Esophagus squamous epithelium (tissue), 5 donors: ENCODE measurements at places on chromosomes 2 and 18. TPM values are rescaled to one million over a fixed set of nuclear protein-coding genes. Genes with fewer than 3 reads are reported as not detected.

CCDC74B gene
- 4.4 TPM for total RNA-seq

LYG2 gene
- not detected for total RNA-seq

UXS1 gene
- 40.4 TPM for total RNA-seq

SPAST gene
- total RNA-seq: 15.4 TPM

ATOH8 gene
- total RNA-seq: 3.2 TPM

RAB6C gene
- total RNA-seq: not detected

DNAH6 gene
- 0.13 TPM for total RNA-seq

ATP8B1 gene
- total RNA-seq: 33.4 TPM

GRB14 gene
- total RNA-seq: 1.2 TPM

DNA sequence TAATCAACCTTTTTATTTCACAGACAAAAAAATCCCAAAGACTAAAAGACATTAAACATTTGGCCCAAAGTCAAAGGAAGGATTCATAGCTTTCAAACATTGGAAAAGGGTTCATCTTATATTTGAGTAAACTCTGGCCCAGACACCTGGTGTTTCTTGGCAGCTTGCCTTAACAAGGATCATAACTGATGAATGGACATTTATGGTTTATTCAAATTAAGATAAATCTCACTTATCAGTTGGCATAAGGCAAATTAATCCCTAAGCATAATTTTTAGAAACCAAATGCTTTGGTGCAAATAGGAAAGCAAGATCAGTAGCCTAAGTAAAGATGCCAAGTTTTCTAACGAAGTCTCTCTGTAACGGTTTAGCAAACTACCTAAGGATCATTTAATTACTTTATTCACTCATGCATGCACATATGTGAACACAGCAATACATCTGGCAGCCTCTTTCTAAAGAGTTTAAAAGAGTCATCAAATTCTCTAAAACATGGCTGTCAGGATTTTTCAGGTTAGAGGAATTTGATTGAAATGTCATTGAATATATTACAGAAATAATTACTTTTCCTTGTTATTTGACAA, 323.4 kb upstream of the RBMS1 start:
- no peak for DNase-seq

DNA sequence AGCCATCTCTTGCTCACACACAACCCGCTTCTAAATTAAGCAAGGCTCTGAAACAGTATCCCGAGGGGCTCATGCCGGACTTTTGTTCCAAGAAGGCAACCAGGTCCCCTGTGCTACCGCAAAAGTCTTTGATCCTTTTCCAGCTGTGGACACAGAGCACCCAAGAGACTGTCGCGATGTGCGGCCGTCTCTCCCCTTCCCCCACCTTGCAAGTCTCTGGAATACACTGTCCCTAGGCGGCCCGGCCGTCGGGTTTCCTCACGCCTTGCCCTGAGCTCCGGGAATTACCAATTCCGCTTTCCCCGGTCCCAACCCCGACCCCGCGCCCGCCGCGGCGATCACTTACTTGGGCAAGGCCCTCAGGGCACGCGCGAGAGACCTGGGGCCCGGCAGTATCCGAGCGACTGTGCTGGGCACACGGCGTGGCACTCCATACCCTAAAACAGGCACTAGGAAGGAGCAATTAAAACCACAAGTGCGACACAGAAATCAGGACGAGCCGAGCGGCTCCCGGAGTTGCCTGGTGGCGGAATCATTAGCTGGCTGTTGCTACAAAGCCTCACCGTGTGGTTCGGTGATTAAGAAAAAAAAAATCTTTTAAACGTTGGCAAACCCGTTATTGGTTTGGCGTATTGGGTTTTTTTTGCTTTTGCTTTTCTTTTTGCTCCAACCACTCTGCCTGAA, 2.2 kb upstream of the DLX1 start:
- no peak for DNase-seq

DNA sequence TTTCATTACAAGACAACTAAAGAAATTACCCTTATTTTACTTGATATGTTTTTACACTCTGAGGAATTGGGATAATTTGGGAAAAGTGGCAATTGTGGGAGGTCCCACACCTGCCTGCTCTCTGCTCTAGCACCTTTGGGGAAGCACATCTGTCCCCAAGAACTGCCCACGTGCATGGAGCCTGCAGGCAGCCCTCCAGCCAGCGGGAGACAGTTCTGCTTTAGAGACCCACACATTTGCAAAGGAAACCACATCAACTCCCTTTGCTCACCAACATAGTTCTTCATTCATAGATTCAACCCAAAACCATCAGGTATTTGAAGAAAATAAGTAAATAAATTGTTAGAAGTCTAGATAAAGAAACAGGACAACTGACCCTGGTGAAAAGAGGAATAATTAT, 239.9 kb upstream of the ID2 start:
- DNase-seq: no peak

DNA sequence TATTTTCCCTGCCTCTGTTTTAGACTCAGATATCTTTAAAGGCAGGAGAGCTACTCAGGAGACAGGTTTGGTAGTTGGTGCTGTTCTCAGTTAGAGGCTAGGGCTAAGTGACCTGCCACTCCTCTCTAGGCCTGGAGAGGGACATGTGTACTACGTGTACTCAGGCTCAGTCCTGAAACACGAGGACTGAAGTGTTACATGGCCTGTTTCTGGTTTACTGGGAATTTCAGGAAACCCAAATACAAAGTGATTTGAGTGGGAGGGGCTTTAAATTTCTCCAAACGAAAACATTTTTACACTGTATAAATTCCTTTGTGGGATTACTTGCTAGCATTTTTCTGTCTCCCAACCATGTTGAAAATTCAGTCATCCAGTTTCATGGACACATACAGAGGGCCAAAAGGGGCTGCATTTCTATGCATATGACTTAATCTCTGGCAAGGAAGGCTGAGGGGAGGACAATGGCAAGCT, 343.3 kb downstream of the CYP26B1 start:
- no peak for DNase-seq

GRCh38 chr18:49178736-49179135, 228.0 kb upstream of the SMAD7 start:
- DNase-seq: no peak

DNA sequence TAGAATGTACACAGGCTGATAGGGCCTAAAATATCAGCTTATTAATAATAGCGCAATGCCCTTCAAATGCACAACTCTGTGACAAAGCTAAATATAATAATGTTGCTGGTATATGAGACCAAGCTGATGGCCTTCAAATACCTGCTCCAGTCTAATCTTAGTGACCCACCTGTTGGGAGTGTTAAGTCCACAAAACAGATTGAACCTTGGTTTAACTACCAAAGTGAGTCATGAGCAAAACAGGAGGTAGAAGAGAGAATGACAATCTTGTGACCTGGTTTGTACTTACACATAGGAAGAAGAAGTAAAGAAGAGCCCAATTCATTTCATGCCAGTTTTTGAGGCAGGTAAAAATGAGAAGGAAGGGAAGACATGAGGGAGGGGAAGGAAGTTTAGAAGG, 295.0 kb downstream of the NR4A2 start:
- DNase-seq: no peak

DNA sequence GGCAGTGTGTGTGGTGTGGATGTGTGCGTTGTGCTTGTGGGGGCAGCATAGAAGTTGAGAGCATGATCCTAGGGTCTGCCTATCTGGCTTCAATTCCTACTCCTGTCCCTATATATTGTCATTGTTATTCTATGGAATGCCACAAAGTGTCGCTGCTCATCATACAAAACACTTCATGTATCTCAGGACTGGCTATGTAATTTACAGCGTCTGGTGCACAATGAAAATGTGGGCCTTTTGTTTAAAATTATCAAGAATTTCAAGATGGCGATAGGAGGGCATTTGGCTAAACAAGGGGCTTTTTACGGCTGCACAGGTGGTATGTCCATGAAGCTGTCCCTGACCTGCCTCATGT, 3.4 kb downstream of the SERPINB2 start:
- DNase-seq: no peak

GRCh38 chr18:10314066-10314465, 140.4 kb upstream of the APCDD1 start:
- DNase-seq: no peak

- DNase-seq: no peak
These were observed 15.1 kb downstream of the MYL1 start for GRCh38 chr2:210299866-210300373.

GRCh38 chr2:62306751-62307468, 111.0 kb downstream of the B3GNT2 start:
- no peak for DNase-seq

GRCh38 chr18:3458952-3459853, 9.2 kb downstream of the TGIF1 start:
- DNase-seq: no peak

DNA sequence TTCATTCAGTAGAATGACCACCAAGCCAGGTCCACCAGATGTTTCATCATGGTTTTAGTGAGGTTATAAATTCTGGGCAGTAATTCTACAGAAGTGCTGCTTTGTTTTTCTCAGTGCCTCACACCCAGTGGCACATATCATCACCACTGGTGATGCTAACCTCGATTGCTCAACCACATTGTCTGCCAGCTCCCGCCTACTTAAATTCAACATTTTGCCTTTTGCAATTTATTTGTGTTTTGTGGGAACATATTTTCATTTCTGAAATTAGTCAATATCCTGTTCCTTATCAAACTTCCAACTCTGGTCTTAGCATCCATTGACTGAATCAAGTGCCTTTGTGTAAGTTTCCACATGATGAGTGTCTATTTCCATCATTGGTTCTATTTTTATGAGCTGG, 62.3 kb upstream of the TMEM178A start:
- DNase-seq: no peak

GRCh38 chr2:46690825-46691224, 211.5 kb downstream of the TMEM247 start:
- no peak for DNase-seq

GRCh38 chr2:97656905-97657587, 6.8 kb downstream of the ACTR1B start:
- no peak for DNase-seq

GRCh38 chr2:183991968-183992367, 606.4 kb upstream of the ZNF804A start:
- DNase-seq: no peak

DNA sequence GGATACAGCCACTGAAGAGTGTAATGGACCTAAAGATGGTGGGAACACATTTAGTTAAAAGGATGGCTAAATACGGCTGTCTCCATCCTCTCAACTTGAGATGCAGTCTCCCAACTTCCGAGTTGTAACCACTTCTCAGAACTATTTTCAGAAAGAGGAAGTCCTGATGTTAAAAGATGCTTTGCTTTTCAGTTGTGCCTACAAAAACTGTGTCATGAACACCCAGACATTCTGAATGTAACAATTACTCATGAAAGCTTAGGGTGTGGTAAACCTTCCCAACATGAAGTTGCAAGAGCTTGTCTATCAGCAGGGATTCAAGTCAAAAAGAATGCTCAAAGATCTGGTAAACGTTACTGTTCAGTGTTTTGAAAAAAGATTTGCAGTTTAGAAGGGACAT, 147.9 kb downstream of the DOCK10 start:
- DNase-seq: no peak

GRCh38 chr2:195658541-195658890, 1.5 kb downstream of the SLC39A10 start:
- DNase-seq: no peak
